ENCODE measurements at places on chromosomes 5 and 9.

DNA sequence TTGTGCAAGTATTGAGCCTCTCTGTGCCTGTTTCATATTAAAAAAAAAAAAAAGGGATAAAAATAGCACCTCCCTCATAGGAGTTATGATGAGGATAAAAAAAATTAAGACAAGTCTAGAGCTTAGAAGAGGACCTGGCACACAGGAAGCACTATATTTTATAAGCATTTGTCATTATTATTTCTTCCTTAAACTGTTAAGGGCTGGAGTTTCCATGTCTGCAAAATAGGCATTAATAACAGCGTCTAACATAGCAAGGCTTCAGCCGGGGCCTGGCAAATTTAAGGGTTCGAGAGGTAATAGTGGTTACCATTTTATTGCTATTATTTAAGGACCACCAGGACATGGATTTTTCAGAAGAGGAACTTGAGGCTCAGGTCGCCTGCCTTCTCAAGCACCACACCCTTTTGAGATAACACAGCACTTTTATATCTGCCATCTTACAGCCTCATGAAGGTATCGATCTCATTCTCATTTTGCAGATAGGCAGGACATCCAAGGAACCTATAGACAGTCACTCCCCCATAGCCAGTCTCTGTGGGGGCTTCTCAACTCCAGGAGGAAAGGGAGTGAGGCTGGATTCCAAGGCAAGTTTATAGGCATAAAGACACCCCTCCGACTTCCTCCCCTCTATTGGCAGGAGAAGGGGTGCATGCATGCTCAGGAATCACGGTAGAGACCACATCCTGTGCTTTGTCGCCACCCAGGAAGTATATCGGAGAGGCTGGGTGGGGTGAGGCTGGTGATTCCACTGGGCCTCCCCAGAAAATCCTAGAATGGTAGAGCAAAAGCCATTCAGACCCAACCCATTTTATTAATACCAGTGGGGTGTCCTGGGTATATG, 2.4 kb downstream of the ANXA6 start:
- no peak for DNase-seq

DNA sequence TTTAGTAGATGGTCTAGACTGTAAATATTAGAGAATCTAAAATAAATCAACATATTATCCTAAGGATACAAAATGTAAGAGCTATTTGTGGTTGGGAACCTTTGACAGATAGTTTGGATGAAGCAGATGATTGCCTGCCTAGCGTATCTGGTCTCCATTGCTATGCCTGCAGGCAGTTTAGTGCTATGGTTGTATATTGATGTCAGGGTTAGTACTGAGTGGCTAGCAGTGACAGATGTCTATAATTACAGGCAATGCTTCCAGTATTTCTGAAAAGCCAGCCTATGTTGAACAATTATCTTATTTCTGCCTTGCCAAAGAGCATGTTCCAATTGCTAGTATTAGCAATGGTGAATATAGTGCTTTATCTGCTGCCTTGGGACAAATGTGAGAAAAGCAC, 151.3 kb upstream of the TLX3 start:
- DNase-seq, result no peak

- DNase-seq, result no peak
Observed at GRCh38 chr5:137051161-137051560, 448.0 kb downstream of the SPOCK1 start.

DNA sequence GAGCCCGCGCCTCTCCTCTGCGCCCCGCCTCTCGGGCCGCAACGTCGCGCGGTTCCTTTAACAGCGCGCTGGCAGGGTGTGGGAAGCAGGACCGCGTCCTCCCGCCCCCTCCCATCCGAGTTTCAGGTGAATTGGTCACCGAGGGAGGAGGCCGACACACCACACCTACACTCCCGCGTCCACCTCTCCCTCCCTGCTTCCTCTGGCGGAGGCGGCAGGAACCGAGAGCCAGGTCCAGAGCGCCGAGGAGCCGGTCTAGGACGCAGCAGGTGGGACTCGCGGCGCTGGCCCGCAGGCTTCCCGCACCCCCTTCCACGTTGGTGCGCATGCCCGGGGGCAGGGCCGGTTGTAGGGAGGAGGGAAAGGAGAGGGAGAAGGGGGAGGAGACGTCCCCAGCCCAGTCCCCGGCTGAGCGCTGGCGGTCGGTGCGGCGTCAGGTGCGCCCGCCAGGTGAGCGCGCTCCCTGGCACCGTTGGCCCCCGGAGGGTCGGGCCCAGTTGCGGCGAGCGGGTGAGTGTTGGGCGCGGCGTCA, at the start of gene OCLN:
OCLN (plus strand) TSS at position 400 of the 532 bp plus-strand sequence. CDS start 11,455 bp downstream, outside the sequence.
- no peak for DNase-seq

DNA sequence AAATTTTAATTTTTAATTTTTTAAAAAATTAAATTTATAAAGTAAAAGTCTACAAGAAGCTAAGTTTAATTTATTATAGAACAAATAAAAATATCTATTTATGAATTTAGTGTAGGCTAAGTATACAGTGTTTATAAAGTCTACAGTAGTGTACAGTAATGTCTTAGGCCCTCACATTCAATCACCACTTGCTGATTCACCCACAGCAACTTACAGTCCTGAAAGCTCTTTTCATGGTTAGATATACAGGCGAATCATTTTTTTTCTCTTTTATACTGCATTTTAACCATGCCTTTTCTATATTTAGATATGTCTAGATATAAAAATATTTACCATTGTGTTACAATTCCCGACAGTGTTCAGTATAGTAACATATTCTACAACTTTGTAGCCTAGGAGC, 55.9 kb downstream of the PCSK1 start:
- DNase-seq, result no peak

GRCh38 chr9:93134015-93134739, at the start of gene NINJ1:
TSS of gene NINJ1 (minus strand) at chr9:93134251. CDS start at chr9:93134217, 34 bp downstream.
- no peak for DNase-seq

GRCh38 chr5:61139094-61139873, 23.0 kb downstream of the SMIM15 start:
- DNase-seq, result no peak

- no peak for DNase-seq
Observed at GRCh38 chr5:158737536-158738027, 362.1 kb downstream of the EBF1 start.

All from HFF-Myc (cell line).